ENCODE measurements at places on chromosomes 5 and 9.

DNA sequence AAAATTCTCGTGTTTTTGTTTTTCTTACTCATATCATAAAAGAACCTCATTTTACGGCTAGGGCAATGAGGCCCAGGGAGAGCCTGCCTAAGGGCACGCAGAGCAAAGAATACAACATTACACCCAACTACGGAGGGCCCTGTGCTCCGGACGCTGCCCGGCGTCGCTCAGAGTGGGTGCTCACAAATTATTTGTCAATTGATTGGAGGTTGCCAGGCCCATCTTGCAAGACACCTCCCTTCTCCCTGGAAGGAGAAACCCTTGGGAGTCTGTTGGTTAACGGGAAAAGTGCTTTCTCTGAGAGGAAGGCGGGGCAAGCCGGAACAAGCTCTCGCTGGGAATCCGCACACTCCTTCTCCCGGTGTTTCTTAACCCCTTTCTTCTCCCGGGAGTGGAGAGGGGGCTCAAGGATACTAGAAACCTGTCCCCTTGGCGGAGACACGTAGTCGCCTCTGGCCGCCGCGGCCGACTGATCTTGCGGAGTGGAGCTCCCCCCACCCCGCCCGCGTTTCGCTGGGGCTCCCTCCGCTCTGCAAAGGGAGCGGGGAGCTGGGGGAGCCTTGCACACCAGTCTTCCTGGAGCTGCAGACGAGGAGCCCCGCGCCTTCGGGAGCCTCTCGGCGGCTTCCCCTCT lies 599.3 kb upstream of the SGCD start:
- no peak for DNase-seq

DNA sequence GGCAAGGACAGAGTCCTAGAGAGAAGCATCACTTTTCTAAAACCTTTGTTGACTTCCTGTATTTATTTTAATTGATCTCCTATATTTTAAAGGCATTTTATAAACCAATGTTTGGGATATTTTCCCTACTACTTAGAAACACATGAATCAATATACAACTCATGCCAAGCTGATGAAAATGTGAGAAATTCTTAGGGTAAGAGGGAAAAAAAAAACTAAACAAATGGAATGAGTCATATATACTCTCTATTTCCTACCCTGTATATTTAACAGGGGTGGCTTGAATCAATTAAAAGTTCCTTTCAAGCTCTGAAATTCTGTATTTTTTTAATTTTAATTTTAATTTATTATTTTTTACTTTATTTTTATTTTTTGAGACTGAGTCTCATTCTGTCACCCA lies 19.6 kb downstream of the BAAT start:
- no peak for DNase-seq

DNA sequence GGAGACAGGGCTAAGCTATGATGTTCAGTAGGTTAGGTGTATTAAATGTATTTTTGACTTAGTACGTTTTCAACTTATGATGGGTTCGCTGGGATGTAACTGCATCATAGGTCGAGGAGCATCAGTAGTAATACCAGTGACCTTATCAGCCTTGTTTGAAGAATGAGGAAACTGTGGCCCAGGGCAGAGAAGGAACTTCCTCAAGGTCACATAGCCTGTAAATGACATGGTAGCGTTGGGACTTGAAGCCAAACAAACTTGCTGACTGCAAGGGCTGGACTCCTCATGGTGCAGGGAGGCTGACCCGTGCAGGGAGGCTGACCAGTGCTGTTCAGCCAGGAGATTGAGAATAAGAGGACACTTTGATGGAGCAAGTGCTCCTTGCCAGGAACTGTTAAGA lies 21.3 kb upstream of the PTPN3 start:
- no peak for DNase-seq

GRCh38 chr9:13970018-13970417 lies 343.9 kb downstream of the NFIB start:
- DNase-seq, result no peak

DNA sequence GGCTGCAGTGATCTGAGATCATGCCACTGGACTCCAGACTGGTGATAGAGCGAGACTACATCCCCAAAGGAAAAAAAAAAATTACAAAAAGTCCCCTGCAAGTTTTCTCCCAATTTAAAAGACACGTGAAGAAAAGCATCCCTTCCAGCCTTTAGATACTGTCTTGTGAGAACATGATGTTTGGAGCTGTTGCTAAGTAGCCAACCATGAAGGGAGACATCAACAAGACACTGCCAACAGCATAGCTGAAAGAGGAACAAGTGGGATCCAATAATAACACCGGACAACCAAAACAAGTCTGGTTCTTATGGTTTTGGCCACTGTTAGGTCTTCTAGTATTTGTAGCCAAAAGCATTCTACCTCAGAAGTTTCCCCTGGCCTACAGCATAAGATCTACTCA lies 118.9 kb upstream of the CCDC180 start:
- DNase-seq, result no peak

GRCh38 chr9:131410044-131410491 lies 16.2 kb downstream of the PRRC2B start:
- peak; percentile 60 for DNase-seq

DNA sequence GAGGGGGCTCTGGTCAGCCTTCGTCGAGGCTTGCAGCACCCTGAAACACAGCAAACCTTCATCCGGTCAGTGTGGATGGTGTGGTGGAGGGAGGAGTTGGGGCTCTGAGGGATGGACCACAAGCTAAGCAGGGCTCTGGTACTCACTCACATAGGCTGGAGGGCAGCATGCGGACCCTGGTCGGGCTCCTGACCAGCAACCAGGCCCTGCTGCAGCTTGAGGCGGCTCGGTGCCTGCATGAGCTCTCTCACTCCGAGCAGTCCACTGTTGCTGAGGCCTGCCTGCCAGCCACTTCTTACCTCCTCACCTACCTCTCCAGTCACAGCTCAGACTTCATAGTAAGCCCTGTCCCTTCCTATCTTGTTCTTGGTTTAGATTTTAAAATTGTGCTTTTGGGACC lies 2.5 kb downstream of the TMCO6 start:
- no peak for DNase-seq

DNA sequence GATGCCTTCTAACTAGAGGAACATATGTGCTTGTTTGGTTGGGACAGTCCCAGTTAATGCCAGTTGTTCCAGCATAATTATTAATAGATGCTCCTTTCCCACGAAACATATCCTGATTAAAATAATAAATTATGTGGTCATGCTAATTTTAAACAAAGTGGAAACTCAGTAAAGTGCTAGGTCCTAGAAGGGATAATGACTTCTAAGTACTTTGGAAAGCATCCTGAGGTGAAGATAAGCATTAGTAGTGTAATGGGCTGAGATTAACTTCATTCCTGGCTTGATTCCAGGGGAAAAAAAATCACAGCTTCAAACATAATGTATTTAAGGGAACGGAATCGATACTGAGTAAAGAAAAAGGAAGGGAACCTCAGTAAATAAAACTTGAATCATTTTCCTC lies 213.7 kb upstream of the SNX2 start:
- DNase-seq, result no peak

- no peak for DNase-seq
Measured at GRCh38 chr5:67118050-67118620, 78.5 kb downstream of the CD180 start.

DNA sequence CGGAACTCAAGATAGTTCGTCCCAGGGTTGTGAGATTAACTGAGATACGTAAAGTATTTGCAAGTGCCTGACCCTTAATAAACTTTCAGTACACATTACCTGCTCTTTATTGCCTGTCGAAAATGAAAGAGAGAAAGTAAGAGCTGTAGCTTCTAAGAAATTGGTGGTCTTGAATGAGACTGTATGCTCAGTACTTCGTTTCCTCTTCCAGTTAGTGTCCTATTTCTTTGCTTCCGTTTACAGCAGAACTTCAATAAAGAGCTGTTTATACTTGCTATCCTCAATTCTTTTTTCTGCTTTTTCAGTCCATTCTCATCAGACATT lies 534 bp downstream of the SRFBP1 start:
- no peak for DNase-seq

DNA sequence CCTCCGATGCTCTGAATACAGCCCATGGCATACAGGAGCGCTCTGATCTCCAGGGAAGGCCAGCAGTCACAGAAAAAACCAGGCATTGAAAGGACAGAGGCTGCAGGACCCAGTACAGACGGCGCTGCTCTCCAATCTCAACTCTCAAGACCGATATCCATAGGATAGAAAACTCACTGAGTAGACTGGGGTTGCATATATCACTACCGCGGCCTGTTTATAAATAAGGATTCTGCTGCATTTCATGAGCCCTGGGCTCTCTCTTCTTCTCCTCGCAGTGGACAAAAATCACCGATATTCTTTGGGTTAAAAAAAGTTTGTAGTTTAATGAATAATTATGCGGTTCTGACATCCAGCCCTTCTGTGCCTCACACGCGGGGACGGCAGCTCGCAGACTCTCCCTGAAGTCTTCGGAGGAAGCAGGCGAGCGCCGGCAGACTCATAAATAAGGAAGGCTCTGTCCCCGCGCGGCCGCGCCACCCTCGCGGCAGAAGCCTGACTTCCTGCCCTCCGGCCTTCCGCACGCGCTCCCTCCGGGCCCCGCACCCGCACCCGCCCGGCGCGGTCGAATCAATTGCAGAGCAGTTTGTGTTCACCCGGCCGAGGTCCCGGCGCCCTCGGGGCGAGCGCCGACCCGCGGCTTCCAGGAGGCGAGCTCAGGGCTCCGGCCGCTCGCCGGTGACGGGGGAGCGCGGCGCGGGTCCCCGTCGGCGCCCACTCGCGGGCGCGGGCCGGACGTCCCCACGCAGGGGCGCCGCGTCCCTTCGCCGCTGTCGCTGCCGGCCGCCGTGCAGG lies at the start of gene FAM78A:
TSS of gene FAM78A (minus strand) at position 417 of the 795 bp plus-strand sequence. CDS start at position 86, 331 bp downstream.
- peak; percentile 33 for DNase-seq

DNA sequence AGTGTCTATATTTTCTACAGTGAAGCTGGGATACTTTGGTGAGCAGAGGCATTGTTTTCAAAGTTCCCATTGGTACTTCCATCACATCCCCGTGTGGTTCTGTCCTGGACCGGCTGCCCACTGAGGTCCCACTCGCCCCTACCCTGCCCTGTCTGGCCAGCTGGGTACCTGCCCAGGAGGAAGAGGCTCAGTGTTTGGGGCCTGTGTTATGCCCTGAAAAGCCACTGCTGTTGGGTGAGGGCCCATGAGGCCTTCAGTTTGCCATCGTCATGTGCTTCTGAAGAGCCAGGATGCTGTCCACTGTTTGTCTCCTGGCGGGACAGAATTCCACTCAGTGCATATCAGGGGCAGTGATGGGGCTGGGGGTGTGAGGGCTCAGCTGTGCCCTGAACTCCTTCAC lies 2.6 kb upstream of the CEP72 start:
- no peak for DNase-seq

GRCh38 chr9:117411547-117411946 lies 3.3 kb downstream of the ASTN2 start:
- DNase-seq, result no peak

DNA sequence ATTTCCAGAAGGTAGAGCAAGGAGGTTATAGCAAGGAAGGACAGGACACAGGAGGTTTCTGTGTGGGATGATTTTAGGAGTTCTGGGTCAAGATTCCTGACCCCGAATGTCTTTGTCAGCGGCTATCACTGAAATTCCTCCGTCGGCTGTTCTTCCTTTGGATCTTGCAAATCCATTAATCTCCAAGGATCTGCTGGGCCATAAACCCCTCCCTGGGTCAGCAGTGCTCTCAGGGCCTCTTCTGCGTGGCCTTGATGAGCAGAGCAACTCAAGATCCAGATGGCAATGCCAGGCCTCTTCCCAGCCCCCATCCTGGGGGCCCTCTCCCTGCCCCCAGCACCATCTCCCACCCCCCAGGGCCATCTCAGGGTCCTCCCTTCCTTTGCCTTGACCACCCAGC lies 16.3 kb upstream of the COL27A1 start:
- DNase-seq, result no peak

GRCh38 chr9:2337131-2337530 lies 284.5 kb upstream of the VLDLR start:
- no peak for DNase-seq

GRCh38 chr5:22411554-22412349 lies 441.4 kb downstream of the CDH12 start:
- no peak for DNase-seq

DNA sequence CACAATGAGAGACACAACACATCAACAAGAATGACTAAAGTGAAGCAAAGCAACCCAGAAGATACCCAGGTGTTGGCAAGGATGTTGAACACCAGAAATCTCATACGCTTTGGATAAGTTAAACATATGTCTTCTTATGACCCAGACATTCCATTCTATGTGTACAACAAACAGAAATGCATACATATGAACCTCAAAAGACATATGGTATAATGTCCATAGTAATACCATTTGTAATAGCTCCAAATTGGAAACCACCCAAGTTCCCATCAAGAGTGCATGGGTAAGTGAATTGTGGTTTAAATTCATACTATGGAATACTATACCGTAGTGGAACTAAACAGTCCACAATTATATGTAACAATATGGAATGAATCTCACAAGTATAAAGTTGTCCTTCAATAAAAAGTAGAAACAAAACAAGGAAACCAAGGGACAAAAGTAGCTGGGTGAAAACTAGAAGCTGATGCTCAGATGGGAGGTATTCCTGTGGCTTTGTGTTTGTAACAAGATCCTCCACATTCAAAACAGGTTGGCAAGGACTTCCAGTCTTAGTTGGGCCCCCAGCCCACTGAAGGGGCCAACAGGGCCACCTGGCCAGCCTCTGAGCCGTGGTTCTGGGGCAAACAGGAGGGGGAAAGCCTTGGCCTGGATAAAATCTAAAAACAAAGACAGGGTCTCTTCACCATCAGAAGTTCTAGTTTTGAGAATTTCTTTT lies 171.8 kb upstream of the PITX1 start:
- no peak for DNase-seq

DNA sequence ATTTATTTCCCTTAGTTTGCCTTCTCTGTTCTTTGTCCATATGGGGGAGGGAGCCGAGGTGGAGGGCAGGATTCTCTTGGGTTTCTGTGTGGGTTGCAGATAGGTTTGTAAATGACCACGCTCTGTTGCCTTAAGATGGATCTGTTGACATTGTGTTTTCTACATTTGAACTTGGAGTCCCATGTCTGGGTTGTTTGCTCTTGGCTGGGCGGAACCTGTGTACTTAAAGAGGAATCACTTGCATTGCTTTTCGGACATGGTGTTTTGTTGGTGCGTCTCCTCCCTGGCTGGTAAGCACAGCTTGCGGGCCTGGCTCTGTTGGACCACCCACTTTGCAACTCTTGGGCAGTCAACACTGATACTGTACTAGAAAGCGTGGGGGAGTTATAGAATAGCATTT lies 45.9 kb downstream of the EHMT1 start:
- no peak for DNase-seq

DNA sequence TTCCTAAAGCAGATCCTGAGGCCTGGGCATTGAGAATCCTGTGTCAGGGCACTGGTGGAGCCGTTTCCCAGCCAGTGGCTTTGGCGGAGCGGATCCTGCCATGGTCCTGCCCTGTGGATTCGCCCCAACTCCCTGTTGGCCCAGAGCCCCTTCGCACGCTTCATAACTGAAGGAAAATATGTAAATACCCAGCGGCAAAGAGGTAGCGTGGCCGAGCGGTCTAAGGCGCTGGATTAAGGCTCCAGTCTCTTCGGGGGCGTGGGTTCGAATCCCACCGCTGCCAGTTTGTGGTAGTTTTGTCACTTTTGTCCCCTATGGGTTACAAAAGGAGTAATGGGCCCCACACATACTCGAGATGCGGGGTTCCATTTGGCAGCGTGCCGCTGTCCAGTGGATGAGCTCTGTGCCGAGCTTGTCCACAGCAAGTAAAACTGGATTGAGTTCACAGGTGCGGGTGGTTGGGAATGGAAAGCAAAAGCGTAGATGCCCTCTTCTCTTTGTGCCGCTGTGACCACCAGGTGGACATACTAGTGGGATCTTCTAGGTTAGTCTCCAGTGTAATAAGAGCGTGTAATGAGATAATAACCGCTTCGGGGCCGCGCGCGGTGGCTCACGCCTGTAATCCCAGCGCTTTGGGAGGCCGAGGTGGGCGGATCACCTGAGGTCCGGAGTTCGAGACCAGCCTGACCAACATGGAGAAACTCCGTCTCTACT lies 17.3 kb downstream of the TRIM7 start:
- DNase-seq, result no peak

GRCh38 chr9:1939466-1939865 lies 75.7 kb upstream of the SMARCA2 start:
- DNase-seq, result no peak

All from CD4-positive, alpha-beta T cell treated with Interleukin-4 for 4 hours (primary cell).